ENCODE measurements at places on chromosomes 6 and 20. TPM values are rescaled to one million over a fixed set of nuclear protein-coding genes. Genes with fewer than 3 reads are reported as not detected.

DNA sequence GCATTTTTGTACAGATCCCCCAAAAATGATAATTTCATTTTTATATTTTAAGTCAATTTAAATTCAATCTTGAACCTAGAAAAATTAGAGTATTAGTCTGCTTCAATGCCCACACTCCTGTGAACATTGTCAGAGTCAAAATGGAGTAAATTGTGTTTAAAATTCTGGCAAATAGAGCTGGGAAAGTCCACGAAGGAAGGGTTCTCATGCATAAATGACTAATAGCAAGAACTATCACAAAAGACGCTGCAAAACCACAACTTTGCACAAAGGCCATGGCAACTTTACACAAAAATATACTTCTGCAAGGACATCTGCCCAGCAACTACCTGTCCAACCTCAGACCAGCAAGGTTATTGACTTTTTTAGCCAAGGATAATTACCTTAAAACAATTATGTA lies 203.2 kb upstream of the SMLR1 start:
- no peak for DNase-seq

GRCh38 chr6:11330413-11330760 lies 97.9 kb upstream of the NEDD9 start:
- DNase-seq = no peak

DNA sequence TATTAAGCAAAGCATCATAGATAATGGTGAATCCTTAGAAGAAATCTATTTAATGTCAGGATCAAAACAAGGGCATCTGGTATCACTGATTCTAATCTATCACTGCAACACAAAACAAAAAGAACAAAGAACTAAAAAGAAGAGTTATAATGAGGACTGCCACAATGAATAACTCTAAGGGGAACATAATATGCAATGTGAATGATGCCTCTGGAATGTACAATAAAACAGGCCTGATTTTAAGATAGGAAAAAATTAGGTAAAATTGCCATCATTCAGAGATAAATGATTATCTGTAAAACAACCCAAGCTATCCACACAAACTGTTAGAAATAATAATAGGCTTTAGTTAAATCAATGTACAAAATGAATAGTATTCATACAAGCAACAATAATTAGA lies 936.7 kb upstream of the CITED2 start:
- DNase-seq = no peak

Gene FOXC1
- total RNA-seq = not detected

DNA sequence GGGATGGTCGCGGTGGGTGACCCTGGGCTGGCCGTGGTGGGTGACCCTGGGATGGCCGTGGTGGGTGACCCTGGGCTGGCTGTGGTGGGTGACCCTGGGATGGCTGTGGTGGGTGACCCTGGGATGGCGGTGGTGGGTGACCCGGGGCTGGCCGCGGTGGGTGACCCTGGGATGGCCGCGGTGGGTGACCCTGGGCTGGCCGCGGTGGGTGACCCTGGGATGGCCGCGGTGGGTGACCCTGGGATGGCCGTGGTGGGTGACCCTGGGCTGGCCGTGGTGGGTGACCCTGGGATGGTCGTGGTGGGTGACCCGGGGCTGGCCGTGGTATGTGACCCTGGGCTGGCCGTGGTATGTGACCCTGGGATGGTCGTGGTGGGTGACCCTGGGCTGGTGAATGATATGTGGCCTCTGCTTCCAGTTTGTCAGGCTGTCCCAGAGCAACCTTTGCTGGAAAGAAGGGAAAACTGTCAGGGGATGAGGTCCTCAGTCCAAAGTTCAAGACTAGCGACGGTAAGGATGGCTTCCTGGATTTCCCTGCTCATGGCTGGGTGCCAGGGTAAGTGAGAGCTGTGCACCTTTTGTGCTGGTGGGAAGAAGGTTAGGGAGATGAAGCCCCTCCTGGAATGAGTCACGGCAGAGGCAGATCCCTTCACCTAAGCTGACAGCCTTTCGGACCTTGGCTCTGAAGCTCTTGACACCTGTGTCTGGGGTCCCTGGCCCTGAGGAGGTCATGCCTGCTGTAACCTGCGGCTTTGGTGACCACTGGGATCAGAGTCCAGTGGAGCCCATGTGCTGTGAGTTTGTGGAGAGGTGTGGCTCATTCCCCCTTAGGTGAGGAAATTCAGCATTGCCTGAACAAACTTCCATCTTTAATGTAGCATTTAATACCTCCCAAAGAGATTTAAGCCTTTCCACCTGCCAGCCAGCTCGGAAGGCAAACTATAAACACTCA lies 19.1 kb upstream of the PCMTD2 start:
- DNase-seq = peak; percentile 20

DNA sequence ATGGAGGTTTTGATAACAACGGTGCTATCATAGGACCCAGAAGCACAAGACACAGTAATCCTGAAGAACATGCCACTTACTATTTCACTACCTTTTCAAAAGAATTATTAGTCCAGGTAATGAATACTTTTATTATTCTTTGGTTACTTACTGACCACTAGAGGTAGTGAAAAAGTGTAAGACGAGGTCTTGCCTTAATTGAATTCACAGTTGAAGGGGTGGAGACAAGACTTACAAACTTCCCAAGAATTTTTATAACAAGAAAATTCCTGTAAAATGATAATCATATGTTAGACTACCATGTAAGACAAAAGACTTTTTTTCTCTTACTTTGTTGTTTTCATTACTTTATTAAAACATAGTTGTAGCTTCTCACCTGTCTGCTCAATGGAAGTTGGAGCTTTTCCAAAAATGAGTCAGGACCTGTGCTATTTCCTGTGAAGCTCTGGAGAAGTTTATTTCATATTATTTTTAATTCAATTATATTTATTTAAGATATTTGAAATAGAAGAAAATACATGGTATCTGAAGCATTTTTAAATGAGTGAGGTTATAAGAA lies 52.4 kb downstream of the DOP1A start:
- no peak for DNase-seq

GRCh38 chr6:21726676-21727075 lies 133.1 kb downstream of the SOX4 start:
- no peak for DNase-seq

DNA sequence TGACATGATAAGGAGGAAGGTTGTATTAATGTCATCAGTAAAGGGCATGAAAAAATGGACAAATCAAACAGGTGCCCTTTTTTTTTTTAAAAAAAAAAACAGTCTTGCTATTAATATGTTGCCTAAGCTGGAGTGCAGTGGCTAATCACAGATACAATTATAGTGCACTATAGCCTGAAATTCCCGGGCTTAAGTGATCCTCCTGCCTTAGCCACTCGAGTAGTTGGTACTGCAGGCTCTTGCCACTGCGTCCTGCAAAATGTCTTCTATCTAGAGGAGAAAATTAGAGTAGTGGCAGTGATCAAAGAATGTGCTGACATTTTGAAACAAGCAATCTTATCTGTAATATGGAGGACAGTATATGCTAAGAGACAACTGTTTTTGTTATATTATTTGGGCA lies 127.7 kb downstream of the ASCC3 start:
- no peak for DNase-seq

- no peak for DNase-seq
Observed at GRCh38 chr20:19929481-19930145, 87.5 kb upstream of the NAA20 start.

DNA sequence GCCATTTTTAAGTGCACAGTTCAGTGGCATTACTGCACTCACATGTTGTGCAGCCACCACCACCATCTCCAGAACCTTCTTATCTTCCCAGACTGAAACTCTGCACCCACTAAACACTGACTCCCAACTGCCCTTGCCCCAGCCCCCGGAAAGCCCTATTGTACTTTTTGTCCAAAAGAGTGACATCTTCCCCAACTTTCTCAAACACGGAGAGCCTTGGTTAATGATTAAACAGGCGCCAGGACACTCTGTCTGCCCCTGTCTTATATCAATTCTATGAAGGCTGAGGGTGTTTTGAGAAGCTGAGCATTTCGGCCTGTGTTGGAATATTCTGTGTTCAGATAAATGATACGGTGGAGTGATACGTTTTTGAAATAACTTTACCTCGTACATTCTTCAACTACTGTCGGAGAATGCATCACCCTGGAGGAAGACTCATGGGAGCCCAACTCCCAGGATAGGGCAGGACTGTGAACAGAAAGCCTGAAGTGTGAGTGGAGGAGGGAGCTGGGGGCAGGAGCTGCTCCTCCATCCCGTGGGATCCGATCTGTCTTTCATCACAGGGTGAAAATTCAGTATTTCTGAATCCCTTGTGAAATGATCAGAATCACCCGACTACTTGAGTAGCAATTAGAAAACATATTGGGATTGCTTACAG lies 68.7 kb upstream of the FOXC1 start:
- no peak for DNase-seq

DNA sequence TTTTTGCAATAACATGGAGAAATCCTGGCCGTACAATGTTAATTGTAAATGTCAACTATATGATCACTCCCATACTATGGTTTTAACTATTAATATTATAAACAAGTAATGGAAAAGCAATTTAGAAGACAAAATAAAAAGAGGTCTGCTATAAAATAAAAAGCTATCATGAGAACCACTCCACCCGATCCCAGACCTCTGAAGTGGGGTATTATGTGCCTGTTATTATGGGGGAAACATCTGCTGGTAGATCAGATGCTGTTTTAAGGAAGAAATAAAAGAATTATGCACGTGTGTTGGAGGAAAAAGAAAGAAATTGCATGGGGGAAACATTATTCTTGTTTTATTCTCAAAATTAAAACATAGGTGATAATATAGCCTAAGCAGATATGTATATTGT lies 615.7 kb upstream of the ARID1B start:
- DNase-seq = no peak

GRCh38 chr6:13513626-13514502 lies 26.5 kb upstream of the GFOD1 start:
- DNase-seq = no peak

Gene C6orf163
- total RNA-seq = 3.2 TPM

Gene SIGLEC1
- 0.20 TPM for total RNA-seq

GRCh38 chr6:156396791-156397418 lies 380.3 kb upstream of the ARID1B start:
- no peak for DNase-seq

Gene TNFRSF21
- total RNA-seq = 0.83 TPM

Gene MAS1
- not detected for total RNA-seq

- DNase-seq = no peak
Observed at GRCh38 chr6:18391023-18391422, 3.9 kb downstream of the RNF144B start.

DNA sequence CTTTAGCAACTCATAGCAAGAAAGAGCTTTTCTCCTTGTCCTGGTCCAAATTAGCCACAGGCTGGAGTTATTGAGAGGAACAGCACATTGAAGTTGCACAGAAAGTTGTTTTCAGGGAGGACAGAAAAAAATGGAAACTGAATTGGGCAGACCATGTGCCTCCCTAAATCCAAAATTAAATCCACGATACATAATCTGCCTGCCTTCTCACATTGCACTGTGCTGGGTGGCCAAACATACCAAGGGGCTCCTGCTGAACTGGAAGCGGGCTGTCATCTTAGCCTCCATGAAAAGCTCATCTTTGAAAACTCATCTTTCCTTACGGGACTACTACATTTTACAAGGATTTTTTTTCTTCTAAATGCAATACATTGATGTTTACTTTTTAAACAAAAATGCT lies 59.9 kb downstream of the TNFAIP3 start:
- no peak for DNase-seq

DNA sequence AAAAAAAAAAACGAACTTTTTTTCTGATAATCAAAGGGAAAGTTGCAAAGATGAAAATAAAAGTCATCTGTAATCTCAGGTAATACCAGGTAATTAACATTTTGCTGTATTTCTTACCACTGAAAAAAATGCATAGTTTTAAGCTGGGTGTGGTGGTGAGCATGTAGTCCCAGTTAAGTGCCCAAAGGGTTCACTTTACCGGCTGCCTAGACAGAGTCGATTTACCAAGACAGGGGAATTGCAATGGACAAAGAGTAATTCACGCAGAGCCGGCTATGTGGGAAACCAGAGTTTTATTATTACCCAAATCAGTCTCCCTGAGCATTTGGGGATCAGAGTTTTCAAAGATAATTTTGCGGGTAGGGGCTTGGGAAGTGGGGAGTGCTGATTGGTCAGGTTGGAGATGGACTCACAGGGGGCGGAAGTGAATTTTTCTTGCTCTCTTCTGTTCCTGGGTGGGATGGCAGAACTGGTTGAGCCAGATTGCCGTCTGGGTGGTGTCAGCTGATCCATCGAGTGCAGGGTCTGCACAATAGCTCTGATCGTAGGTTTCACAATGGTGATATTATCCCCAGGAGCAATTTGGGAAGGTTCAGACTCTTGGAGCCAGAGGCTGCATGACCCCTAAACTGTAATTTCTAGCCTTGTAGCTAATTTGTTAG lies 51.9 kb downstream of the RPF2 start:
- no peak for DNase-seq

GRCh38 chr6:44315516-44315915 lies 2.4 kb upstream of the AARS2 start:
- no peak for DNase-seq

Gene DDX43
- total RNA-seq = 3.5 TPM

Gene DPPA5
- total RNA-seq = not detected

DNA sequence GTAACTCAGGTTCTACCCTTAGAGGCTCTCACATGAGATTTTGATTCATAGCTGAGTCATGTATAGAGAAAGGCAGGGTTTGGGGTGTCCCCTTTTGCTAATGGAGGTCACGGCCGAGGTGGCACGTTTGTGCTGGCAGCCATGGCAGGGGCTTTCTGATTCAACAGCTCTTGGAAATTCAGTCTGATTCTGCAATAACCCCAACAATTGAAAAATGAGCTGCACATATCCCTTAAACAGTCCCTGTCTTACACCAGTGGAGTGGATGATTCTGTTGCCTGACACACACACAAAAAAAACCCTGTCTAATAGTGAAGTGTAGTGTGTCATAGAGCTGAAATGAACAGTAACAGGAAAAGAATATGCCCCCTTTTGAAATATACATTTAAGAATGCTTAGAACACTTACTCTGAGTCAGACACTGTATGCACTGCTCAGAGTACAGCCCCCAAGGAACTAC lies 40.4 kb upstream of the ARG1 start:
- no peak for DNase-seq

DNA sequence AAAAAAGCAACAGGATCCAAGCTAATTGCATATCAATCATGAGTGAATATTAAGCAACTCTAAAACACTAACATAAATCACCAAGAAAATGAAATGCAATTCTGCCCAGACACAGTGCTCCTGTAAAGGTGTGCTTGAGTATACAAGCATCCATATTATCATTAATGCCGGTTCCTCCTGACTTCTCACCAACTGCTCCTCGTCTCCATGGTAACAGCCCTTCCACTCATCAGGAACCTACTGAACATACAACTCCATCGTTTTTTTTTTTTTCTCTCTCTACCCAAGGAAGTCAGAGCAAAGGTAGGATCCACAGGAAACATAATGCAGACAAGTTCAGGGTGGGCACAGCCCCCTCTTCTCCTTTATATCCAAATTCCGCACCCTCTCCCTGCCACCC lies 12.4 kb downstream of the GABBR1 start:
- DNase-seq = no peak

Measured in activated naive CD8-positive, alpha-beta T cell treated with anti-CD3 and anti-CD28 coated beads, Interleukin-2, amount 10 ng/mL, durations not matched to agents 7 days and 5 days (primary cell).